ENCODE measurements at places on chromosomes 5 and 9.

- no peak for DNase-seq
These were observed at the start of gene STX17 for GRCh38 chr9:99906403-99907207. TSS of gene STX17 (plus strand) at chr9:99906654. CDS start at chr9:99915240, 8,586 bp downstream.

GRCh38 chr9:107907715-107908114 lies 418.1 kb upstream of the KLF4 start:
- DNase-seq, result no peak

GRCh38 chr5:149388498-149389190 lies 9.6 kb upstream of the IL17B start:
- DNase-seq, result no peak

DNA sequence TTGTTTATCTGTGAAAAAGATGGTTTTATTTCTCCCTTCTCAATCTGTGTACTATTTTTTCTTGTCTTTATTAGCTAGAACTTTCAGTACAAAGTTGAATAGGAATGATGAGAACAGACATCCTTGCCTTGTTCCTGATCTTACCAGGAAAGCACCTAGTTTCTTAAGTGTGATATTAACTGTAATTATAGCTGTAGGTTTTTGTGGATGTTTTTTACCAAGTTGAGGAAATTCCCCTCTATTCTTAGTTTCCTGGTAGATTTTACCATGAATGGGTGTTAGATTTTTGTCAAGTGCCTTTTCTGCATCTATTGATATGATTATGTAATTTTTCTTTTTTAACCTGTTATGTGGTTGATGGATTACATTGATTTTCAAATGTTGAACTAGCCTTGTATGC lies 68.7 kb downstream of the KCNN2 start:
- no peak for DNase-seq

All from NCI-H1436 treated with DMSO at 0.1 percent for 48 hours (cell line).